ENCODE measurements at places on chromosomes 11 and 22.

GRCh38 chr11:127105593-127106541 lies 105.3 kb upstream of the KIRREL3 start:
- DNase-seq = no peak

DNA sequence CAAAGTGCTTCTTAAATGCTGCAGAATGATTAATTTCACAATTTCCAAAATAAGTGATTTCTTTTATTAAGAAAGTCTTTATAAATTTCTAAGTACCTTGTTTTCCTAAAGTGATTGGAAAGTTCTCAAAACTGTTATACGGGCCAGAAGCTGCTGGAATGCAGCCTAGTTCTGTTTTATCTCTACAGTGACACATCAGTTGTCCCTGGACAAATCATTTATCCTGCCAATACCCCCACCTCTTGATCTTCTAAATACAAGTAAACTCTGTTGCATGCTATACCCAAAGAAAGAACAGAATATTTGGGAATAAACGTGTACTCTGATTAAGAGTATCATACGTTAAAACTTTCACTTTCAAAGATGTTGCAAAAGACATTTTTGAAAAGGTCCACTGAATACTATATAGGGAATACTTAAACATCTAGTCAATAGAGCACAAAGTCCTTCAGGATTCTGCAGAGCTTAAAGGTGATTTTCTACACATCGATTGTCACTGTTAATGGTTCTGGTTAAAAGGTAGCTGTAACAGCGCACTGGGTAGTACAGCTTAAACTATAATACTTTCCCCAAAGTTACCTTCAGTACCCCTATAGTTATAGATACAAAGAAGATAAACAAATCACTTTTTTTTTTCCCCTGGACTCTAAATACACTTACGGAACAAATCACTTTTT lies 92.1 kb upstream of the APOA1 start:
- DNase-seq = no peak

DNA sequence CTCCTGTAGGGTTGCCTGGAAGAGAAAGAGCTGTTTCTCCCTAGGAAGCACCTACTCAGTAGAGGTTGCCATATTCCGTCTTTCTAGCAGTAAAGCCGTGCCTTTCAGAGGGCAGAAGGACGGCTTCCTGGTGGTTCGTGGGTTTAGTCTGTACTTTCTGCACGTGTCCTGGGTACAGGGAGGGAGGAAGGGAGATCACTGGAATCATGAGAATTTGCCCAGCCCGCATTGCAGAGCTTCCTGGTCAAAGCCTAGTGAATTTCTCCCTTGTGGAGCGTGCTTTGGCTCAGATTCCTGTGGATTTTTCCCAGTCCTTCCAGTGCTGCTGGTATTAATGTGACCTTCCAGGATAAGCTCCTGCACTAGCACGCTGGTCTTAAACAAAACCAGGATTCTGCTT lies 44.9 kb downstream of the GRAMD1B start:
- DNase-seq = peak; percentile 33

- no peak for DNase-seq
Measured at GRCh38 chr11:15826826-15827225, 529.5 kb downstream of the SOX6 start.

- DNase-seq = peak; percentile 97
Measured at GRCh38 chr22:38201711-38202436, at the start of gene MAFF. Gene MAFF, plus strand, starts transcription at chr22:38201994. Its CDS starts 11,860 bp downstream, at chr22:38213854.
